Left lobe of liver (tissue), 2 donors: ENCODE measurements at places on chromosomes 4 and X. TPM values are rescaled to one million over a fixed set of nuclear protein-coding genes. Genes with fewer than 3 reads are reported as not detected.

Gene TCEANC
- total RNA-seq = 6.8 TPM

Gene CDS1
- total RNA-seq = 0.65 TPM

Gene ARHGAP36
- total RNA-seq = not detected

Gene PKD2
- total RNA-seq = 6.5 TPM

Gene FABP2
- total RNA-seq = not detected

Gene NAP1L2
- 0.55 TPM for total RNA-seq

Gene CLCN4
- 9.6 TPM for total RNA-seq

Gene SLIT2
- total RNA-seq = 0.63 TPM

Gene TCEAL3
- 2.5 TPM for total RNA-seq

Gene LRP2BP
- 0.23 TPM for total RNA-seq

Gene ARX
- total RNA-seq = not detected

Gene MBTPS2
- 11.5 TPM for total RNA-seq

Gene CT45A2
- total RNA-seq = not detected

Gene ZNF157
- not detected for total RNA-seq

Gene PCSK1N
- 0.23 TPM for total RNA-seq

Gene PITX2
- total RNA-seq = not detected

Gene UGT2B11
- total RNA-seq = 0.25 TPM

Gene ZCCHC4
- 4.1 TPM for total RNA-seq

Gene XG
- not detected for total RNA-seq

Gene TRIM75
- total RNA-seq = not detected

Gene ANTXR2
- 31.9 TPM for total RNA-seq

Gene HTRA3
- 1.6 TPM for total RNA-seq
